ENCODE measurements at places on chromosomes 12 and 14.

- no peak for DNase-seq
Observed at GRCh38 chr12:24535334-24536069, 413.4 kb downstream of the BCAT1 start.

GRCh38 chr14:68535404-68536017 is 257.4 kb downstream of the ZFP36L1 start:
- no peak for DNase-seq

- no peak for DNase-seq
Observed at GRCh38 chr12:48084841-48085460, 20.9 kb downstream of the SENP1 start.

GRCh38 chr12:4244868-4245267 is 28.7 kb upstream of the CCND2 start:
- DNase-seq = no peak

DNA sequence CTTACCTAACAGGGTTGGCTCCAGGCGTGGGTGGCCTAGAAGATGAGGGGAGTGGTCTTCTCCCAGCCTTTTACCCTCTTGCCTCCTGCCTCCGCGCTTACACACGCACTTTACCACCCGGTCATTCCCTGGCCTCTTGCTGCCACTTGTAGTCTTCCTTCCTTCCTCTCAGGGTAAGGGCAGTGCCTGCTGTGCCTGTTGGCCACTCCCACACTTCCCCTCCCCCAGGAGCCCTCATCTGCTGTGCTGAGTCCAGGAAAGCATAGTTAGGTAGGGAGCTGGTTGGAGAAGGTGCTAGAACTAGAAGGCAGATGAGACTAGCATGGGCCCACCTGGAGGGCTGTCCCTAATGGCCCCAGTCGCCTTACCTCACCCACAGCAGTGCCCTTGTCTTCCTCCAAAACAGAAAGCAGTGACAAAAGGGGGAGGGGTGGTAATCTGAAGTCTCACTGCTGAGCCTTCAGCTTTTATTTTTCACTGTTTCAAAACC is 54.3 kb upstream of the SRSF5 start:
- DNase-seq = no peak

GRCh38 chr12:131105736-131106348 is 152.1 kb downstream of the ADGRD1 start:
- DNase-seq = peak; percentile 31

DNA sequence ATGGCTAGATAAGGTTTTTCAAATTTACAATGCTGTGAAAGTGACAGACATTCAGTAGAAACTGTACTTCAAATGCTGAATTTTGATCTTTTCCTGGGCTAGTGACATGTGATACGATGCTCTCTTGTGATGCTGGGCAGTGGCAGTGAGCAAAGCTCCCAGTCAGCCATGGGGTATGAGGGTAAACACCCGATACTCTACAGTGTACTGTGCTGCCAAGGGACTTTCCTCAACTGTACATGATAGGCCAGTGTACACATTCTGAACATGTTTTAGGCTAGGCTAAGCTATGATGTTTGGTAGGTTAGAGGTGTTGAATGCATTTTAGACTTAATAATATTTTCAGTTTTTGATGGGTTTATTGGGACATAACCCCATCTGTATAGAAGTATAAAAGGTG is 17.6 kb downstream of the MBIP start:
- DNase-seq = no peak

- no peak for DNase-seq
Observed at GRCh38 chr12:46918631-46919030, 92.8 kb upstream of the SLC38A4 start.

DNA sequence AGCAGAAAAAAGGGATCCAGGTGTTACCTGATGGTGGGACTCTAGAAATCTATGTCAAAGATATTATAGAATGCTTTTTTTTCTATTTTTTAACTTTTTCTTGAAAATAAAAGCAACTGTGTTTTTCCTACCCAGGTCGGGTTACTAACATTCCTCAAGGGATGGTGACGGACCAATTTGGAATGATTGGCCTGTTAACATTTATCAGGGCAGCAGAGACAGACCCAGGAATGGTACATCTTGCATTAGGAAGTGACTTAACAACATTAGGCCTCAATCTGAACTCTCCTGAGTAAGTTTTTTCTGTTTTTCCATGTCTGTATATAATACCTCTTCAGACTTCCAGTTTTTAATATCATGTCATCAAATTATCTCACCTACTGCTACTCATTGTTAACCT is 27.6 kb upstream of the KCNMB4 start:
- no peak for DNase-seq

DNA sequence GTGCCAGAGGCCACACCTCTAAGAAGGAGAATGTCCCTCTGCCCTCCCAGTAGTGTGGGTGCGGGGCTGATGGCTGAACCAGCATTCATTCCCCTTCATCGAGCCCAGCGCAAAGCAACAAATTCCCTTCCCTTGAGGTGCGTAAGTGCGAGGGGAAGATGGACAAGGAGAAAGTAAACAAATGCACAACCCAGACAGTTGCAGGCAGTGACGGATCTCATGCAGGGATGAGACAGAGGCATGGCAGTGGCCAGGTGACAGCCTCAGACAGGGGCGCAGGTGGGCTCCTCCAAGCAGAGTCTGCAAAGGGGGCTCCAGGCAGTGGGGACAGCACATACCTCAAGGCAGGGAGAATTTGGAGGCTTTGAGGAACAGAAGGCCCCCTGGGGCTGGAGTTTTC is 2.3 kb upstream of the MYL2 start:
- no peak for DNase-seq

DNA sequence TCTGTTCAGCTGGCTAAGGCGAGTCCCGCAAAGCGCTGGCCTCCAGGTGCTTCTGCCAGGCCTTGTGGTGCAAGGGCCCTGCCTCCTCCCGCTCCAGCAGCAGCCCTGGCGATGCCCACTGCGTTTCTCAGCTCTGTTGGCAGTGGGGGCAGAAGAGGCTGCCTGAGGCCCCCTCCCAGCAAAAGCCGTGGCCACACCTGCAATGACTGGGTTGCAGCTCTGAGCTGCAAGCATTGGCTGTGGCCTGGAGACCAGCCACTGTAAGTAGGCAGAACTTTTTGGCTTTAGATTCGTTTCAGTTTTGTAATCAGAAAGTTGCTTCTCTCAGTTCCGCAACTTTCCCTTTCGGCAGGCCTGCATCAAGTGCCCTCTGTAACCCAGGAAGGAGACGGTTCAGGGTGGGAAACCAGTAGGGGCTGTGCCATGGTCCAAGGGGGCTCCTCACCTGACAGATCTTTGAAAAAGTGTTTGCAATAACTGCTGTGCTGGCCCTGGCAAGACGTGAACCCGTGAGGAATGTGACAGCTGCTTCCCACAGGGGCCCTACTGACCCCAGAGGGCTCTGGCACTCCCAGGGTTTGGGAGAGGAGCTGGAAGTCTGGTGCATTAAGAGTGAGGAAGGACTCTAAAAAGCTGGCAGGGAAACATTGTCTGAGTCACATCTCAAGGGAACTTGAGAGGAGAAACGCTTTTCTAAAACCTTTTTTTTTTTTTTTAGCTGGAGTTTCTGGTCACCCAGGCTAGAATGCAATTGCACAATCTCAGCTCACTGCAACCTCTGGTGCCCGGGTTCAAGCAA is 54.5 kb upstream of the MAX start:
- DNase-seq = no peak

DNA sequence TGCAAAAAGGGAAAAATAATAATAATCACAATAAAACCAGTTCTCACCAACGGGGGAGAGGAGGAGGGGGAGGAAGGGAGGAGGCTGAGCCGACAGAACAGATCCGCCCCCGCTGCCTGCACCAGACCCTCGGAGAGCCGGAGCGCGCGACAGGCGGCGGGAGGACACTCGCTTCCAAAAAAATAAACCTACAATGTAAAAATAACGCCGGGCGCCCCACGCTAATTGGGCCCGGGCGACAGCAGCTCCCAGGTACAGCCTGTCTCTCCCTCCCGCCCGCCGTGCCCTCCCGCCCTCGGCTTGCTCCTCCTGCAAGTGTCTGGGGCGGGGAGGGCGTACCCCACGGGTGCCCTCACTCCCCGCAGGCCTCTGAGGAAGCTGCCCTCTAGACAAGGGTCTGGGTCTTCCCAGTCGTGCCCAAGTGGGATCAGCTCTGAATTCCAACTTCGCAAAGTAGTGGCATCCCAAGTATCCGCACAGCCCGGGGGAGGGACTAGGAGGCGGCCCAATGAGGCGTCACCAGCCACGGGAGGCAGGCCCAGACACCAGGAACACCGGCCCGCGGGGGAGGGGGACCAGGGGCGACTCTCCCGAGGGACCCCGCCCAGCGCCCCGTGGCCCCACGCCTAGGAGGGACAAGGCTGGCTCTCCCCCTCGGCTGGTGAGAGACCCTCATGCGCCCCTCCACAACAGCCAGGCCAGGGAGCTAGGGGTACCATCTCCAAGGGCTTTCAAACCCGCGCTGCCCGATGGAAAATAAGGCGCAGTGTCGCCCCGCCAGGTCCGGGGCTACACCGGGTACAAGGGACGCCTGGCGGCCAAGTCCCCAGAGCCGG is 1.0 kb downstream of the NCOR2 start:
- peak; percentile 75 for DNase-seq

DNA sequence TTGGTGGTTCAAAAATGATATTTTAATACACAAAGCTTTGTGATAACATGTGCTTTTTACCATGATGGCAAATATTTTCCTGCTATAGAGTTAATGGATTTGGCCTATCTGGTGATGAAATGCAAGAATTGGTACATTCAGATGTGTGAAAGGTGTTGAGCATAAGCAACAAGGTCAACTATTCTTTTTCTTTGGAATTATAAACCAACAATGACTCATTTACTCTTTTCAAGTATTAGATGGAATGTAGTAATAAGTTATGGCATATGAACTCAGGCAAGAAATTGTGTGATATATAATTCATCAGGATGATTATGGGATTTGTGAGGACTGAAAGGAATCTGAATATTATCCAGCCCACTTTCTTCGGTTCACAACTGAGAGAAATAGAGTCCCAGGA is 471.4 kb downstream of the ETNK1 start:
- DNase-seq = no peak

- no peak for DNase-seq
Observed at GRCh38 chr14:58862416-58863160, 224.8 kb downstream of the DACT1 start.

- DNase-seq = no peak
Observed at GRCh38 chr12:40106655-40107054, 774 bp upstream of the SLC2A13 start.

- DNase-seq = peak; percentile 89
Observed at GRCh38 chr12:6335451-6336078, 6.3 kb downstream of the TNFRSF1A start.

DNA sequence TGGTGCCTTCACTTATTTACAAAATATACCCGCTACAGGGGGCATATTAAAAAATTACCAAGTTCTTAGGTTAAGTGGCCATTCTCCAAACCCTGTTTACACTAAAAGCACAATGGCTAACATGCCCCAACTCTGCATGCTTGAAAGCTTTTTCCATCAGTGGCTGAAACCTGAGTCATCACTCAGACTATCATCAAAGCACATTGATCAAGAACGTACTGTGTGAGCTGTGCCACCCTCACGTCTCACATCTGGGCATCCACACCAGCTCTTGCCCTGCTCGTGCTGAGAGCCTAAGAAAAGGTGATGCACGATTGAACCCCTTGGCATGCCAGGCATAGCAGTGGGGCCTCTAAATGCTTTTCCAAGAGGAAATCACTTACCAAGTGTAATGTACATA is 13.2 kb downstream of the AQP6 start:
- DNase-seq = no peak

DNA sequence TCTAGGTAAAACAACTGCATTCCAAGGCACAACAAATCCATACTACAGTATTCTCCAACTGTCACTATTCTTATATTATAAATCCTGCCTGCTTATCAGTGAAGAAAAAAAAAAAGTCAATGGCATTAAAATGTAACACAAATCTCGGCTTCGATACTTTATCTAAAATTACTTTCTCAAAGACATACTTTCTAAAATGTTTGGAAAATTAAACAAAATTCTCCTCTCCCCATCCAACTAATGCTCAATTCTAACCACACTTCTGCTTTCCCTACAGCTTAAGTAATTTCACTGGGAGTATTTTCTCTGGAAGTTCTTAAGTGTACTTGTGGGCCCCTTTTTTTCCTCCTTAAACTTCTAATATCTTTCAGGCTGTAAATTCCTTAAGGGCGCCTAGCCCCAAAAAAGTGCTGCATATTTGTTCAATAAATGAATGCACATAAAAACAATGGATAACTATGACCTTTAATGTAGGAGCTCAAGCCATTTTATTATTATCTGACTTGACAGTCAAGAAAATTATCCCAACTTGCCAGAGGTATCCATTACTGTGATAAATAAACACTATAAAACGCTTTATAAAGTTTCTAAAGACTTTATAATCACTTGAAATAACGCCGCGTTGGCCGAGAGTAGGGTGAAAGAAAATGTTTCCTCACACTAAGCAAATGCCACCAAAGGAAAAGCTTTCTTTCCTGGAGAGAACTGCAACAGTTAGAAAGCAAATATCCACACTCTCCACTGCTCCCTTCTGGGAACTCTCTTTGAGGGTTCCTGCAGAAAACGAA is 977 bp downstream of the HEATR5A start:
- no peak for DNase-seq

DNA sequence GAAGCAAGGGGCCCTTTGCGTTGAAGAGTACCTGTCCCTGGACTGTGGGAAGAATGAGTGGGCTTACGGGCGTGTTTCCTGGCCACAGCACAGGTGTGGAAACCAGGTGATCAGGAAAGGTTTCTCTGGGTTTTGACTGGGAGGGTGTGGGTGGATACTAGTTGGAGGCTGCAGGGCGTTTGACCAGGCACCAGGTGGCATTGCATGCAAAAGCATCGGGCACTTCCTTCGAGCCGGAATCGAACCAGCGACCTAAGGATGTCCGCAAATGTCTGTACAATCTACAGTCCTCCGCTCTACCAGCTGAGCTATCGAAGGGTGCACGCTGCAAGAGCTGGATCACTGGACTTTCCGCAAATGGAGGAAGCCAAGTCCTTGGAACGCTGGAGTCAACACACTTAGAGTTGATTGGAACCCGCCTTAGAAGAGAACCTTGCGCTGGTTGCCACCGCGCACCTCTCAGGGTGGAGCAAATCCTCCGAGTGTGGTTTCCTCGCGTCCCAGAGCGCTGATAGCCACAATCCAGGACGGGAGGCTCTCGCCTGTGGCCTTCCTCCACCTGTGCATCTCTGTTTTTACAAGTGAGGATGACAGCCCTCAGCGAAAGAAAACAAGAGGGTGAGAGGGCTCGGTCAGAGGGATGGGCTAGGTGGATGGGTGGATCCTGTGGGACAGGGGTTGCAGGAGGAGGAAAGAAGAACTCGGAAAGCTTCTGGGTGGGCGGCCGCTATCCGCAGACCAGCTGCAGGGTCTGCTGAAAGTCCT is 21.2 kb upstream of the RNASE4 start:
- peak; percentile 89 for DNase-seq

GRCh38 chr14:101174522-101174838 is 271.0 kb upstream of the RTL1 start:
- DNase-seq = no peak

- no peak for DNase-seq
Observed at GRCh38 chr12:20567413-20567812, 127.7 kb upstream of the SLCO1C1 start.

DNA sequence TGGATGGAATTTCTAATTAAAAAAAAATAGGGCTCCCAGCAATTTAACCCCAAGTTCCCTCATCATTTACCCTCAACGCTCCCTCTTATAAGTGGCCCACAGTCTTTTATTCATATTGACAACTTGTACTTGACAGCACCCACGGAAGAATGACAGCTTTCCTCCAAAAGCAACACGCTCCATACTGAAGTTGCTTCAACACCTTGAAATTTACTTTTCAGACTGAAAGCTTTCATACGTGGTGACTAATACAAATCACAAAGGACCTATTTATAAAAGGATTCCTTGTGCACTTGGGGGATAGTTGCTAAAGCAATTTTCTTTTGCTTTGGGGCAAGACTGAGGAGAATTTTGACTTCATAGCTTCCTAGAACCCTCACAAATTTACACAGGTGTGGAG is 1629.4 kb upstream of the SEL1L start:
- DNase-seq = no peak

- peak; percentile 32 for DNase-seq
Observed at GRCh38 chr12:125683748-125684381, 618.6 kb downstream of the AACS start.

Data from stimulated activated CD4-positive, alpha-beta T cell treated with anti-CD3 and anti-CD28 coated beads, TNF-alpha, amount 100 ng/mL, for 24 hours (primary cell).